ENCODE measurements at places on chromosomes 6 and 20. TPM values are rescaled to one million over a fixed set of nuclear protein-coding genes. Genes with fewer than 3 reads are reported as not detected.

- DNase-seq, result no peak
These were observed 841.1 kb upstream of the MANEA start for GRCh38 chr6:94736236-94736635.

DNA sequence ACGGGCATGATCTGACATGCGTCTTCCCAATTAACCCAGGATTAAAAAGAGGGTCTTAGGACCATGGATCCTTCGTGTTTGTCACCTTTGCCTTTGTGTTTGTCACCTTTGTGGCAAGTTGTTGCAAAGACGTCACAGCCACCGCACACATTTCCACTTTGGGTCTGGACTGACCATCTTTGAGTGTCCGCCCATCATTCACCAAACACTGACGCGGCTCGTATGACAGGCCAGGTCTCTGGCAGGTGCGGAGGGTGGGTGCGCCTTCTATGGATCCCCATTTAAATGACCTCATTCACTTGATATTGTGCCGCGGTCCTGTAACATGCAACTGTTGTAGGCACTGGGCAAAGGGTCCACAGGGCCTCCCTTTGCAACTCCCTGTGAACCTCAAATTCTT lies 404.1 kb downstream of the TAF4 start:
- no peak for DNase-seq

DNA sequence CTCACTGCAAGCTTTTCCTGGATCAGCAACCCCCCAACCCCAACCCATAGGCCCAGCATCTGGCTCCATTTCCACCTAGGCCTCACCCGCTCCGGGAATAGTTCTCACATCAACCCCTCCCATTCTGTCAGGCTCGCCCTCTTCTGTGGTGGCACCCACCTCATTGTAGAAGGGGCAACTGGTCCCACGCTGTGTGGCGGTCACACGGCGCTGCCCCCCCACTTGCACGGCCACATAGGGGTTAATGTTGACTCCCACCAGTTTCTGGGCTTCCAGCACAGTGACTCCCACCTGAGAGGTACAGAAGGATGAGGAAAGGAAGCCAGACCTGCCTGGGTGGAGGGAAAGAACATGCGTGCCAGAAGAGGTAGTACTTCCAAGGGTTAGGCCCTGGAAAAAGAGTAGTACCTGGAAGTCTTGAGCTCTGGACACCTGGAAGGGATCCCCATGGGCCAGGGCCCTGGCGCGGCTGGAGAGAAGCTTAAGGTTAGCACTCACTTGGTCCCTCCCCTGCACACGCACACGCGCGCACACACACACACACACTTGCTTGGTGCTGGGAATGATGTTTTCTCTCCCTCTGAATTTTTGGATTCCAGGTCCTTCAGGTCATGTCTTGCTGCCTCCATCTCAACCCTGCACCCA lies 12.7 kb upstream of the SPAG4 start:
- DNase-seq, result no peak

- no peak for DNase-seq
These were observed 385.7 kb downstream of the GRIK2 start for GRCh38 chr6:101779051-101779844.

DNA sequence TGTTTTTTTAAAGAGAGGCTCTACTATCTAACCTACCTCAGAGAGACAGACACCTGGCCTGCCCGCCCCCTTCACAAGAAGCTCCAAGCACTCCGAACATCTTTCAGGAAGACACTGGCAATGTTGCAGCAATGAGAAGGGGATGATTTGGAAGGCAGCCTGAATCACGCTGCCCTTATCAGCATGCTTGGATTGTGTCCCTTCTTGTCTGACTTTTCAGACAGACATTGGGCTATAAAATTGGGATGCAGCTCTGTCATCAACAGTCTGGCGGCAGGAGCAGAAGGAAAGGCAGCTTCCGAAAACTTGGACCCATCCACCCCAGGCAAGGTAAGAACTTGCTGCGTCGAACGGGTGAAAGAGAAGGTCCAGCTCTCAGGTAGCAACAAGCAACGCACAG lies 56.0 kb downstream of the CDK5RAP1 start:
- no peak for DNase-seq

DNA sequence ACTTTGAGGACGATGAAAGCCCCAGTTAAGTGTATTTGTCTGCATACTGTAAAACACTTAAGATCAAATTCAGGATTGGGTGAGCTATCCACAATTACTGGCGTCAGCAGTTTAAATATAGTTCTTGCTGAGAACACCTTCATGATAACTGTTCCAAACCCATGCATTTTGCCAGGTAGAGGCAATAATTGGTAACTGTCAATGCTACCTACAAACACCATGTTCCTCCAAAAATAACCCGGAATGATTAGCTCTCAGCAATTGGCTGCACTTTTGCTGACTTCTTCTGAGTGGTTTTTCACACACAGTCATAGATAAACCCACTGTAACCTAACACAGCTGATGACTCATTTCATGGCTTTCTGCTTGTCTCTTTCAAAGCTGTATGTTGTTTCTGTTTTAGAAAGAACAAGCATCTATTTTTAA lies 1358.6 kb upstream of the GJE1 start:
- DNase-seq, result no peak

DNA sequence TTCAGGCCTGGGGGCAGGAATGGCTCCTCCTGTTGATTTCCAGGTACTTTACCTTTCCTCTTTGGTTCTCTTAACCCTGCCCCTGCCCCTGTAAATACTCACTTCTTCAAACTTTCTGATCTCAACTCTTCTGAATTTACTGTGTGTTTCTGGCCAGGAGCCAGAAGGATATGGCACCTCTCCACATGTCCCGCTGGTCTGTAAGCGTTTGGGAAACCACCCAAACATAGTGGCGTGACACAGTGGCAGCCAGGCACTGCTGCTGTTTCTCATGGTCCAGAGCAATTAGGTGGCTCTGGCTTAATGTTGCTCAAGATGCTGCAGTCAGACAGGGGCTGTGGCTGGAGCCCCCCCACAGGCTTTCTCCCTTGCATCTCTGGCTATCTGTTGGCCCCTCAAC lies 374.5 kb downstream of the RNGTT start:
- no peak for DNase-seq

ZSCAN9 gene
- 30.3 TPM for total RNA-seq

GRCh38 chr6:147675281-147675680 lies 166.8 kb downstream of the SAMD5 start:
- DNase-seq, result no peak

DNA sequence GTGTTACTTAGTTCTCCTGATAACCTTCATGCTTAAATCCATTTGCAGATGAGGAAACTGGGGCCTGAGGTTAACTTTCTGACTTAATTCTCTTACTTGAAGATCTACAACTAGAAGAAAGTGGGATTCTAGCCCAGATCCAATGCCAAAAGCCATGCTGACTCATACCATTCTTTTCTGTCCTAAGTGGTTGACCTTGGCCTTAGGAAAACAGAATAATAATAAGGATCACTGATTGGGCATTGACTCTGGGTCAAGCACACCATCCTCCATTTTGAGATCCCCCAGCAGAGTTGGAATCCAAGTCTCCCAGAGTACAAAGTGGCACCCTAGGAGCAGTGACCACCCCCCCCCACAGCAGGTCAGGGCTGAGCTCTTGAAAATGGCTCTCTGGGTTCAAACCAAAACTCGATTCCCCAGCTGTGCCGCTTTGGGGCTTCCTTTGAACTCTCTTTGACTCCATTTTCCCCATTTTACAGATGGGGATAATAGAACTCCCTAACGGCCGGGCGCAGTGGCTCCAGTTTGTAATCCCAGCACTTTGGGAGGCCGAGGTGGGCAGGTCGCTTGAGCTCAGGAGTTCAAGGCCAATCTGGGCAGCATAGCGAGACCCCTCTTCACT lies 12.8 kb upstream of the ZNF217 start:
- no peak for DNase-seq

DNA sequence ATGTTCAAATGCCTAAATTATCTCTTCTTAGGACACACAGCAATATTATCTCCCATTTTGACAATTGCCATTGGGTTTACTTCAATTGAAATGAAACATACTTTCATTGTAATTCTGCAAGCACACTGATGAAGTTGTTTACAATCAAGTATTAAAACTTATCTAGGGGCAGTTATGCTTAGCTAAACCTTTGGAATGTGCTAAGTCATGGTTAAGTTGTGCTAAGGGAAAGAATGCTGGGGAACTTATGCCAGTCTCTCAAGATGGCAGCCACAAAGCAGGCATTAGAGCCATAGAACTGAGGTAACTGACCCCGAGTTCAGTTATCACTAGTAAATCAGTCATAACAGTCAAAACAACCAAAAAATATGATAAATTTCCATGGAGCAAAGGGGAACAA lies 59.1 kb upstream of the NT5E start:
- no peak for DNase-seq

GRCh38 chr6:96948631-96949030 lies 24.1 kb downstream of the KLHL32 start:
- DNase-seq, result no peak

- no peak for DNase-seq
These were observed 43.3 kb downstream of the SLC2A10 start for GRCh38 chr20:46752728-46753127.

MUCL3 gene
- total RNA-seq, result not detected

- no peak for DNase-seq
These were observed 37.5 kb downstream of the SDHAF4 start for GRCh38 chr6:70604254-70604653.

SRC gene
- total RNA-seq, result 62.9 TPM

DNA sequence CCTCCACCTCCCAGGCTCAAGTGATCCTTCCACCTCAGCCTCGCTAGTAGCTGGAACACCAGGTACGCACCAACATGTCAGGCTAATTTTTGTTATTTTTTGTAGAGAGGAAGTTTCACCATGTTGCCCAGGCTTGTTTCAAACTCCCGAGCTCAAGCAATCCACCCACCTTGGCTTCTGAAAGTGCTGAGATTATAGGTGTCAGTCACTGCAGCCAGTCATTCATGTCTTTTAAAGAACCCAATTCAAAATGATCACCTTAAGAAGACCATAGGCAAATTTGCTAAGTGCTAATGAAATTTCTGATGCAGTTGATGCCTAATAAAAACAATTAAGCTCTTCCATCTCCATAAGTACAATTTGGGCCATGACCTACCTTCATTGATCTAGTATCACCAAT lies 2.6 kb upstream of the VNN2 start:
- no peak for DNase-seq

RIOK1 gene
- 38.3 TPM for total RNA-seq

DNA sequence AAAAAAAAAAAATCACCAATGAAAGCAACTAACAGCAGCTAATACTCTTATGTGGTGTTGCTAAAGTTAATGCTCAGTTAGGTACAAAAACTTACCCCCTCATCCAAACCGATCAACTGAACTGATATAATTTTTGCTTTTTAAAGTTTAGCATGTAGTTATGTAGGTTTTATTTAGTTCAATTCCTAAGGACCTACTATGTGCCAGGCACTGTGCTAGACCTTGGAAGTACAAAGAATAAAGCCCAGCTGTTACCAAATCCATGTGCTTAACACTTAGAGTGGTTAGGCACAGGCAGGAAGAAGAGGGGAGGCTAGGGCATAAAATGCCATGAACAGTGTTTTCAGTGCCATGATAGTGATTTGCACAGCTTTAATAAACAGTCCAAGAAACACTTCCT lies 85.1 kb downstream of the PDSS2 start:
- DNase-seq, result no peak

CRIP3 gene
- 42.2 TPM for total RNA-seq

POU3F2 gene
- total RNA-seq, result not detected

TREML2 gene
- 10.3 TPM for total RNA-seq

GRCh38 chr6:121651420-121651819 lies 216.0 kb downstream of the GJA1 start:
- no peak for DNase-seq

DNA sequence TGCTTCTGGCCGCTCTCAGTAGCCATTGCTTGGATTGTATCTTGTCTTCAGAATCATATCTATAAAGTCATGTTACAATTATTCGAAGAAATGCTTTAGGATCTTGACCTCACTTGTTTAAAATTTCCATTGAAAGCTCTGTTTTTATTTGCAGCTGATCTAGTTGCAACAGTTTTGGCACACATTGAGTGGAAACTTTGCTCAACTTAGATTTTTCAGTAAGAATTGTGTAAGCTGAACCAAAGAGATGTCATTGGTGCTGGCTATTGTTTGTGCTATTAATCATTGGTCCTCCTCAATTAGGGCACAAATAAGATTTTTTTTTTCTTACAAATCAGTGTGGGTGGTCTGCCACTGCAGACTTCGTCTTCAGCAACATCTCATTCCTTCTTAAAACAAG lies 649.2 kb downstream of the MMUT start:
- no peak for DNase-seq

PGC gene
- not detected for total RNA-seq

TFAP2A gene
- not detected for total RNA-seq

DNA sequence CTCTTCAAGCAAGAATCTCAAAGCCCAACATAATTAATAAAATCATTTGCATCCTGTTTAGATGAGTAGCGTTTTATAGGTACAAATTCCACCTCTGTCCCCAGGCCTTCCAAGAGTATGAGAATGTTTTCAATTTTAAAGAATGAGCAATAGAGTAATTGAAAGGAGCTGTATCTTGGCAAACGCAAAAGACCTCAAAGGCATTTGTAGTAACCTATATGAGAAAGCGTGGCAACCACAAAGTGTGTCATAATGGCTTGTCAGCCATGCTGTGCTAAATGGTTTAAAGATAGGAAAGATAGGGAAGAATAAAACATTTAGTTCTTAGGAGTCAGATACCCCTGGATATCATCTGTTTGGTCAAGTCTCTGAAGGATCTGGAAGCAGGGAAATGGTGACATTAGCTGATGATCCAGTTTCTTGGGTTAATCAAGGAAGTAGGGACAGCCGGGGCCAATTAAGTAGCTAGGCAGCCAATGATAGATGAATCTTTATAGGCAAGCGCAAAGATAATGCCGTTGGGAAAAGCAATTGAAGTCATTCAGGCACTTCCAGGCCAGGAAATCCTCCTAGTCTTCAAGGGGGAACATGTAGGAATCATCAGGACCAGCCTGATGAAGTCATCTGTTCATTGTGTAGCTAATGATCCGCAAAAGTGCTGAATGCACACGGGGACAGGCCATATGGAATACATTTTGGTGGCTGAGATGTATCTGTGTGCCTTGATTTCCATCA lies 71.5 kb upstream of the ISM1 start:
- no peak for DNase-seq

Data from activated B cell treated with CpG ODN at 0.5 μM for 24 hours (primary cell).